ENCODE measurements at places on chromosomes 16 and 17.

DNA sequence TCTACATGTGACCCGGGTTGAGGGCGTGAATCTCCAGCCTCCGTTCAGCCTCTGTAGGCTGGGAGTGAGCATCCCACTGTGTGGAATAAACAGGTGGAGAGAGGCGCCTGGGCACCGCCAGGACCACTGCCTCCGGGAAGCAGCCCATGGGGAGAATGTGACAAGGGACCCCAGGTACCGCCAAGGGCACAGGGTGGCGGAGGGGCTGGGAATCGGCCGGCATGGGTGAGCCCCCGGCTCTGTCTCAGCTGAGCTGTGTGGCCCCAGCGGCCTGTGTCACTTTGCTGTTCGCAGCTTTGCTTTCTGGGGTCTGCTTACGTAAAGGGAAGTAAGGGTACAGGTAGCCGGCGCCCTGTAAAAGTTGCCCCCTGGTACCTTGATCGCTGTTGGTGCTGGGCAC lies 11.5 kb downstream of the GSE1 start:
- no peak for DNase-seq

GRCh38 chr17:30188211-30188939 lies 47.1 kb downstream of the SLC6A4 start:
- no peak for DNase-seq

- DNase-seq, result peak; percentile 36
Measured at GRCh38 chr17:43907425-43907981, at the start of gene MPP2. TSS of gene MPP2 (minus strand) at chr17:43907536. CDS start at chr17:43904460, 3,076 bp downstream.

- DNase-seq, result no peak
Measured at GRCh38 chr17:12398441-12399051, 267.1 kb upstream of the MYOCD start.

DNA sequence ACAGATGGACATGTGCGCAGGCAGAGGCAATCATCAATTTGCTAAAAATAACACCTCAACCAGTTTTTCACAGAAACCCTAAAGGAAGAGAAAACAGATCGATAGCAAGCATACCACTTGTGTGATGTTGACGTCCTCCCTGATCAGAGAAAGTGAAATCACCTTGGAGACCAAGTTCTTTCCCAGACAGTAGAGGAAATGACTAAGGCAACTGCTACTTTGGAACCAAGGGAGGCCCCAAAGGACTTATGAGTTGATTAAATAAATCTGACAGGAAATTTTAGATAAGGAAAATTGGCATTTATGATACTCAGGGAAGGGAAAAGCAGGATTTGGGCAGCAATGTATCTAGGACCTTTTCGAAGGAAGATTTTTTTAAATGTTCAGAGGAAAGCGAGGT lies 267.1 kb upstream of the ASIC2 start:
- no peak for DNase-seq

- DNase-seq, result no peak
Measured at GRCh38 chr17:44187131-44187899, 543 bp downstream of the TMUB2 start.

GRCh38 chr17:79246225-79247190 lies 171.9 kb downstream of the ENGASE start:
- DNase-seq, result no peak
